Activated T-helper 1 cell treated with anti-CD3 and anti-CD28 coated beads, Interleukin-2, amount 50 U/mL, for 16 hours (primary cell): ENCODE measurements at places on chromosomes 5 and 9.

DNA sequence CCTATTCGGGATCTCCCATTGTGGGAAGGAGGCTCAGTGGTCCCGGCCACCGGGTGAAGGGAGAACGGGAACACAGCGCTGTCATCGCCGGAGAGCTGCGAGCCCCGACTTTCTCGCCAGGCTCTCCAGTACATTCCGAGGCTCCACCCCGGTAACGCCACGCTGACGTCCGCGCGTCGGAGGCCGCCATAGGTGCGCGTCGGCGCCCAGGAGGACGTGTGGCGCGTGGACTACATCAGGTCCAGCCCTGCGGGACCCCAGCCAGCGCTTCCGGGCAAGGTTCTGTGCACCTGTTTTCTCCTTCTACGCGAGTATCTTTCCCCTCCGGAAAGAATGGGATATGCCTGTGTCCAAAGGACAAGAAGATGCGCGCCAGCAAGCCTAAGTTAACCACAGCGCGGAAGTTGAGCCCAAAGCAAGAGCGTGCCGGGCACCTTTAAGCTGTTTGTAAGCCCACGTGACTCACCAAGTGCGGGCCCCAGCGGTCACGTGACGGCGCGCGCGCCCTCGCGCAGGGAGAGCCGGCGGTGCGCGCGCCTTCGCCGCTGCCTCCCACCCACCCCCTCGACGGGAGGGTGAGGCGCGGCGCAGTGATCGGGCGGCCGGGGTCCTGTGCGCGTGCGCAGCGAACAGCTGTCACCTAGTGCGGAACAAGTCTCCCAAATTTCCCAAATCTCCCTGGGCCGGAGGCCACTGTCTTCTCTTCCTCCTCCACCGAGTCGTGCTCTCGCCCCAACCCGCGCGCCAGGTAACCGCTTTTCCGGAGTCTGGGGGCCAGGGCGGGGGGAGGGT is at the start of gene KDM4C:
Gene KDM4C, plus strand, starts transcription at position 518 of the 792 bp plus-strand sequence. CDS start 35,016 bp downstream, outside the sequence.
- DNase-seq, result peak; percentile 85

DNA sequence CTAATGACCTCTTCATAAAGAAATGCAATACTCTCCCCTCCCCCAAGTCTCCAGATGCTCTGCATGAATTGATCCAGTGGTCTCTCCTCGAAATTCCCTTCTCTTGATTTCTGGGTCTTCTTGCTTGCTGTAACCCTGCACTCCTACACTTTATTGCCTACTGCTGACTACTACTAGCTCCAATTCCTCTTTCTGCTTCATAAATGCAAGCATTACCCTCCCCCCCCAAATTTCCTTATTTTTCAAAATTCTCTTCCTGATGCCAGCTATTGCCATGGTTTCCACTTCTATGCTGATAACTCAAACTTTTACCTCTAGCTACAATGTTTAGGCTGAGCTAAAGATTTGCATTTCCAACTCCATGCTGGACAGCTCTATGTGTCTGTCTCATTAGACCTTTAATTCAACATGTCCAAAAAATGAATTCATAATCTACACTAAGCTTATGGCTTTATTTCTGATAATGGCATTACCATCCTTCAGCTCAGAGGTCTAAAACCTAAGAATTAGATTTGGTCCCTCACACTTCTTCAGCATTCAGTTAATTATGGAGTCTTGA is 1.4 kb downstream of the ZBTB26 start:
- no peak for DNase-seq

GRCh38 chr5:159730285-159730684 is 186.0 kb upstream of the ADRA1B start:
- no peak for DNase-seq

GRCh38 chr5:74094096-74094781 is 468.2 kb downstream of the ARHGEF28 start:
- no peak for DNase-seq

GRCh38 chr5:125877248-125877647 is 546.0 kb upstream of the GRAMD2B start:
- no peak for DNase-seq

DNA sequence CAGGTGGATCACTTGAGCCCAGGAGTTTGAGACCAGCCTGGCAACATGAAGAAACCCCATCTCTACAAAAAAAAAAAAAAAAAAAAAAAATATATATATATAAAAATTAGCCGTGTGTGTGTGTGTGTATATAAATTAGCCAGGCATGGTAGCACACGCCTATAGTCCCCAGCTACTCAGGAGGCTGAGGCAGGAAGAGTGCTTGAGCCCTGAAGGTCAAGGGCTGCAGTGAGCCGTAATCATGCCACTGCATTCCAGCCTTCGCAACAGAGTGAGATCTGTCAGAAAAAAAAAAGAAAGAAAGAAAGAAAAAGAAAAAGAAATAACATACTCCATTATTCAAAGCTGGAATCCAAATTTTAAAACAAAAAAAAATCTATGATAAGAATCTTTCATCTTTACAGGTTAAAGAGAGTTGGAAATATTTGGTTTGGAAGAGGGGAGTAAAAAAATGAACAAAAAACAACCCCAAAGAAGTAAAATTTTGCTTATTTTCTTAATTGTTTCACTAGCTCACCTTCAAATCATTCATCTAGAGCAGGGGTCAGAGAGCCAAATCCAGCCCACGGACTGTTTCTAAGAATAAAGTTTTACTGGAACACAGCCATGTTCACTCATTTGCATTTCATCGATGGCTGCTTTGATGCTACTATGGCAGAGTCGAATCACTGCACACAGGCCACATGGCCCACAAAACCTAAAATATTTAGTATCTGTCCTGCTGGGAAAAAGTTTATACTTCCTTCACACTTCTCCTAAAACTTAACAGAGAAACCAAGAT is 109.9 kb downstream of the DROSHA start:
- no peak for DNase-seq
